ENCODE measurements at places on chromosomes 1 and 21.

GRCh38 chr1:75811211-75811981 lies 14.7 kb downstream of the MSH4 start:
- DNase-seq: no peak

DNA sequence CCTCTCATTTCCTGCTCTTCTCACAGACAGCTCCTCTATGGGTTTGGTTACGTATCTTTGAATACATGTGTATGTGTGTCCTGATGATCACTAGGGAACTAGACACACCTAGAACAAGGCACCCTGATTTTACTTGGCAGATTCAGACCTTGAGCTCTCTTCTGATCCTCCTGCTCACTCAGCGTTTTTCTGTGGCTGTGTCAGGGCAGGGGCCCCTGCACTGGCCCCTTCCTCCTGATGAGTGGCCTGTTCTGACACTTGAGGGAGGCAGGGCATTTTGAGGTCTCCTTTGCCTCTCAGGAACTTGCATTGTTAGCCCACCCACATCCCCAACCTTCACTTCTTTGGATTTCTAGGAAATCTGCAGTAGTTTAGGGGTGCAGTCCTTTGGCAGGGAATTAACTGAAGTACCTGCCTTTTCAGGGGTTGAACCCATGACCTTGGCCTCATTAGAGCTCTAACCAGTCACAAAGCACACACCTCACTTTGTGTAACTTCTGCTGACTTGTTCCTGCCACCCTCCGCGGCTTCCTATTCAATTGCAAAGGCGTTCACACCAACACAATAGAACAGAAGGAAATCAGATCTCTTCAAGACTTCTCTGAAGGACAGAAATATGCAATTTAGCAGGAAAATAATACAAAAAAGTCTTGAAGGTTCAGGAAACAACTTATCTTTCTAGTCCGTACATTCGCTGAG lies 8.8 kb downstream of the SMYD2 start:
- no peak for DNase-seq

DNA sequence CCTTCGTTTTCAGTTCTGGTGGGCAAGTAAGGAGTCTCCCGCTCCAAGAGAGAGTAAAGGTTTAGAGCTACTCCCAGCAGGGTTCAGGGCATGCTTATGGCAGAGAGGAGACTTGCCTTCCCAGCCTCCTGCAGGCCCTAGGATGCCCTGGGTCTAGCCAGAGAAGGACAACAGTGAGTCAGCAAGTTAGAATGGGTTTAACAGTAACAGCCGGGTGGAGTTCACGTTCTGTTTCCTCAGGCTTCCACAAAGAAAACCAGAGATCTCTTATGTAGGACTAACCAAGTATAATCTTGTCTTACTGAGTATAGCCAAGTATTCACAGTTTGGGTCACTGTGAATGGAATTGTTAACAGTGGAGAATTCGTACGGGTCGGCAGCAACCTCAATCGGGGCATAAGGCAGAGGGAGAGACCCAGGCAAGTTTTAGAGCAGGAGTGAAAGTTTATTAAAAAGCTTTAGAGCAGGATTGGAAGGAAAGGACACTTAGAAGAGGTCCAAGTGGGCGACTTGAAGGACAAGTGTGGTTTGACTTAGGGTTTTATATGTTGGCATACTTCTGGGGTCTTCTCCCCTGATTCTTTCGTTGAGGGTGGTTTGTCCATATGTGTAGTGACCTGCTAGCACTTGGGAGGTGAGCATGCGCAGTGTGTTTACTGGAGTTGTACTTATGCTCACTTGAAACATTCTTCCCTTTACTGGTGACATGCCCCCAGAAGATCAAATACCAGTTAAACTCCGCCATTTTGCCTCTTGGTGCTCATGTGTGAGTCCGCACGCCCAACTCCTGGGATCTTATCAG lies 4.5 kb downstream of the OVAAL start:
- DNase-seq: no peak

- DNase-seq: no peak
Measured at GRCh38 chr1:20421441-20421840, 64.6 kb downstream of the CAMK2N1 start.

- peak; percentile 81 for DNase-seq
Measured at GRCh38 chr1:182084487-182085316, 23.2 kb upstream of the ZNF648 start.

GRCh38 chr1:154831462-154831861 lies 38.6 kb downstream of the KCNN3 start:
- no peak for DNase-seq

GRCh38 chr1:71488555-71489252 lies 407.9 kb upstream of the ZRANB2 start:
- no peak for DNase-seq

Measured in Kasumi-1 (cell line).